ENCODE measurements at places on chromosomes 4 and X.

- no peak for DNase-seq
These were observed 15.4 kb downstream of the MRFAP1 start for GRCh38 chr4:6655924-6656323.

GRCh38 chrX:151287954-151288353, 109.1 kb upstream of the VMA21 start:
- no peak for DNase-seq

GRCh38 chr4:64330143-64330542, 79.1 kb downstream of the TECRL start:
- no peak for DNase-seq

GRCh38 chr4:105025263-105026017, 121.2 kb upstream of the TET2 start:
- DNase-seq = no peak

DNA sequence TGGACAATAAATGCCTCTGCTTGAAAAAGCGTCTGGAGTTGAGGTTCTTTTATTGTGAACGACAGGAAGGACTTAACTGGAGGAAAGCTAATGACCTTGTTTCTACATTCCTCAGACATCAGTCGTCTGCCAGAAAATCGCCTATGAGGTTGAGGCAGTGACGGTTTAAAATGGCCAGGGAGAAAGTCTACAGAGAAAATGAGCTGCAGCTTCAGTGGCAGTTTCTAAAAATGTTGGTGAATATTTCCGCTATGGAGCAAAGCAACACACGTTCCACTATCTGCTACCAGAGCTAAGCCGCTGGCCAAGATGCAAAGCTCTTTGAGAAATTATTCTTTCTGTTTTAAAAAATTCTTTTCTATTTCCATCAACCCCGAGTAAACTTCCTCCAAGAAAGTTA, 116.9 kb upstream of the GALNT7 start:
- DNase-seq = no peak

DNA sequence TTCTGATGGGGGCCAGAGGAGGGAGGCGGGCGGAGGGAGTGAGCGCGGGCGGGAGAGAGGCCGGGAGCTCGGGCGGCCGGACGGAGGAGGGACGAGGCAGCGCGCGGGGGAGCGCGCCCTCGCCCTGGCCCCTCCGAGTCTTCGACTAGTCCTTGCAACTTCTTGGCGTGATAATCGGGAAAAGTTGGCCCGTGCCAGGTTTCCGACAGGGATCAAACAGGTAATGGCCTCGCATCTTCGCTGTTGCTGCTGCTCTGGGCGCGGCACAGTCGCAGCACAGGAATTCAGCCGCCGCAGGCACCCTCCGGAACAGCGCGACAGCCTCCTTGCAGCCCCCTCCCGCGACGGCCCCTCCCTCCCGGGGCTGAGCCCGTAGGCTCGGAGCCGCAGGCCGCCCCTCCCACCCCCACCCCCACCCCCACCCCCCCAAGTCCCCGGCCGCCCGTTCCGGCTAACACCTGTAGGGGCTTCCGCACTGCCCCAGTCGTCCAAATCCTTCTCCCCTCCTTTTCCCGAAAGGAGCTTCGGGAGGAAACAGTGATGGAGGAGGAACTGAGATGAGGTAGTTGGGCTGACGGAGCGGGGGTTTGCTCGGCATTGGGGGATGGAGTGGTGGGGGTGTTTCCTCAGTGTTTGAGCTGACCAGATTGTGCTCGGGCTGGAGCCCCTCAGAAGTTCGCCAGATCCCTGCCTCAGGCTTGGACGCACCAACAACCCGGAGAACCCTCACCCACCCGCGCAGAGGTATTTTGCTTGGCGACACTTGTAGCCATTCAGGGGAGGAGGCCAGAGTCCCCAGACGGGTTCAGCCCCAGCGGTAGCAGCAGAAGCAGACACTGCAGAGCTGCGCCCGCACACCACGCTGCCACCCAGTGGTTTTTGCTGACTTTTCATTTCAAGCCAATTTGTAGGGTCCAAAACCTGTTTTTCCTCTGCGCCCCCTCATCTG, at the start of gene FGF13:
TSS of gene FGF13 (minus strand) at position 319 of the 949 bp plus-strand sequence. CDS start 714 bp downstream, outside the sequence.
- no peak for DNase-seq

DNA sequence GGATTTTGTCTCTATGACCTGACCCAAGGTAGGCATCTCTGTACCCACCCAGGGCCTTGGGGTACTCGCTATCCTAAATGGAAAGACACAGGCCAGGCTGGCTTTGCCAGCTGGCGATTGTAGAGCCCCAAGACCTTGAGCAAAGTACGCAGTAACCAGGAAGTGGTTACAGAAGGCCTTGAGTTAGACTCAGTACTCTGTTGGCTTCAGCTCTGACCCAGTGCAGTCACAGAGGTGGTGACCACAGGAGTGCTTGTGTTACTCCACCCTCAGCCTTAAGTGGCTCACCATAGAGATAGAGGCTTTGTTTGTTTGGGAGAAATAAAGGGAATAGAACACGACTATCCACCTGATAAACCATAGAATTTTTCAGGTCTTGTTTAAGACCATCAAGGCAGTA, 880.5 kb upstream of the POU3F4 start:
- no peak for DNase-seq

- no peak for DNase-seq
These were observed 111.3 kb downstream of the PSAPL1 start for GRCh38 chr4:7323461-7323871.

GRCh38 chrX:53288189-53288588, 6.8 kb upstream of the IQSEC2 start:
- DNase-seq = no peak

All from choroid plexus epithelial cell (primary cell).